Stimulated activated effector memory CD8-positive, alpha-beta T cell treated with anti-CD3 and anti-CD28 coated beads, Interleukin-12 subunit alpha, Interleukin-12 subunit beta, amount 100 ng/mL, for 72 hours (primary cell): ENCODE measurements at places on chromosomes 2 and 18.

DNA sequence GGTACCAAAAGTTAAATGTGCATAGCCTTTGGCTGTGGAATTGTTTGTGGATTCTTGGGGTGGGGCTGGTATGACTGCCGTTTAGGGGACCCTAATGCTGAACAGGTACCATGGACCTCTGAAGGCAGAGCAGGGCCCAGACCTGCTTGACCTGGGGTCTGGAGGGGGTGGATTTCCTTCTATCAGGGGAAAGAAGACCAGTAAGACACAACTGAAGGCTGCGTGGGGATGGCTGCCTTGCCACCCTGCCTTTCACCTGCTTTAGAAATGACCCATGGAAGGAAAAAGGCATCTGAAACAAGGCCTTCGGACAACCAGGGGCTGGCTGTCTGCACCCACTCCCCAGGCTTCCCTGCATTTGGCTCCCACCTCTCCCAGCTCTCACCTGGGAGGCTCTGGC, 17.7 kb upstream of the RESP18 start:
- no peak for DNase-seq

- no peak for DNase-seq
Observed at GRCh38 chr2:178309541-178309940, 115.2 kb downstream of the OSBPL6 start.

- DNase-seq, result no peak
Observed at GRCh38 chr2:203948733-203949132, 12.2 kb downstream of the ICOS start.

GRCh38 chr2:9460441-9461017, 13.8 kb upstream of the IAH1 start:
- no peak for DNase-seq

DNA sequence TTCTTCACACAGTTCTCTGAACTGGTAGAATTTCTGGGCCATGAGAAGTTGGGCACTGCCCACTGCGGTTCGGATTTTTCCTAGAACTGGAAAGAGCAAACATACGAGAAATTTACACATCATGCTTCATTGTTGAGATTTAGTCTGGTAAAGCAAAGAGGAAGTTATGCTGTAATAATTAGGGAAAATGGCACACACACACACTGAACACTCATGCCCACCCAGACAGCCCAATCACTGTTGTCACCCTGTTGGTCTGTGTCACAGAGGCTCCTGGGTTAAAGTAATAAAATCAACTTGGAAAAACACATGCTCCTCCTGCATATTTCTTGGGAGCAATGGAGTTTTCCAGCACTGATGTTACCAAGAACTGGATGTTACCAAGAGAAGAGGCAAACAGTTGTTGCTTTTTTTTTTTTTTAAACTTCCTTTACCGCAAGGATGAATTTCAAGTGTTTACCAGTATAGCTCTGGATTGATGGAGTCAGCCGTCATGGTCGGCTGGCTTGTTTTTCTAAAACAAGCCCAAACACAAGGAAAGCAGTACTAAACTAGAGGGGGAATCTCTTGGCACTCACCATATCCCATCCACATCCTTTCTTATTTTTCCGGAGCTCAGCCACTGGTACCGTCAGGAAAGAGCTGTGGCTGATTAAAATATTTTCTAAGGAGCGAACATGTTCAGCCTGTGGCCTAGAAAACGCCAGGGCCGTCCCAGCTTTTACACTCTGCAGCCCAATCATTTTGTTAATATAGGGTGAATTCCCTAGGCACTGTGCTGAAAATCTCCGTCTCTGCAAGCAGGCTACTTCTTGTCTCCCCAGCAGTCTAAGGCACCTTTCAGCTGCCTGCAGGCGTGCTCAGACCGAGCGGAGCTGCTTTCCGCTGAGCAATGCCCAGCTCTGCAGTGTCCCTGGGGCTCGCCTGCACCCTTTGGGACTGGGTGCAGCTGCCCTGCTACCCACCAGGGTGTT, 58.9 kb downstream of the TGIF1 start:
- DNase-seq, result no peak

DNA sequence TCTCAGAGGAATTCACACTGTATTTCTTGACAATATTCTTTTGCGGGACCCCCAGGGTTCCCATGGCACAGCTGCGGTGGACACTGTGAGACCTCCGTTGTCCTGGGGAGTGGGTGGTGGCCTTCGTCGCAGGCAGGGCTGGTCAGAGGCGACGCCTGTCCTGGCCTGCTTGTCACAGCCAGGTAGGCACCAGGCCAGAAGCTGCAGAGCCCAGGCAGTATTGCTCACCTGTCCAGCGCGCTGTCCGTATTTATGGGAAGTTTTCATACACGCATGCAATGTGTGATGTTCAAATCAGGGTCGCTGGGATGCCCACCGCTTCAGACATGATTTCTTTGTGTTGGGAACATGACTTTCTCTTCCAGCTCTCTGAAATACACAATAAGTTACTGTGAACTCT, 126.6 kb downstream of the RTP5 start:
- no peak for DNase-seq

DNA sequence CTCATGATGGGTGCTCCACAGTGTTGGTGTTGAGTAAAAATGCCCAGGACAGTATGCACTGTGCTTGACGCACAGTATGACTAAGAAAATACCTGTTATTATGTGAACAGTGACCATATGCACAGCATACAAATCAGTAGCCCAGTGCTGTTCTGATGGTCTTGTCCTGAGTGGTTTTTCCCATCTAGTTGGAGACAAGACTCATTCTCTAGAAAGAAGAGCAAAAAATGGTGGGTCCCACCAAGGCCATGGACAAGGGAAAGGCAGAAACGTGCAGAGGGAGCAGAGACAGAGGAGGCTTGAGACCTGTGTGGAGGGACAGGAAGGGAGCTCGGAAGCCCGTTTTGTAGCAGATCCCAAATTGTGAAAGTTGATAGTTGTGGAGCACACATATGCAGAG, 987 bp upstream of the SMIM21 start:
- DNase-seq, result no peak

GRCh38 chr18:44096016-44096415, 584.7 kb upstream of the SETBP1 start:
- no peak for DNase-seq
